ENCODE measurements at places on chromosomes 5 and 9.

GRCh38 chr9:5857928-5858327 lies 25.0 kb upstream of the ERMP1 start:
- no peak for DNase-seq

- no peak for DNase-seq
These were observed 2.9 kb downstream of the BARX1 start for GRCh38 chr9:93952119-93952783.

- DNase-seq, result no peak
These were observed 153.1 kb downstream of the GADD45G start for GRCh38 chr9:89757776-89758528.

- DNase-seq, result no peak
These were observed 55.4 kb downstream of the LHX2 start for GRCh38 chr9:124066783-124067577.

DNA sequence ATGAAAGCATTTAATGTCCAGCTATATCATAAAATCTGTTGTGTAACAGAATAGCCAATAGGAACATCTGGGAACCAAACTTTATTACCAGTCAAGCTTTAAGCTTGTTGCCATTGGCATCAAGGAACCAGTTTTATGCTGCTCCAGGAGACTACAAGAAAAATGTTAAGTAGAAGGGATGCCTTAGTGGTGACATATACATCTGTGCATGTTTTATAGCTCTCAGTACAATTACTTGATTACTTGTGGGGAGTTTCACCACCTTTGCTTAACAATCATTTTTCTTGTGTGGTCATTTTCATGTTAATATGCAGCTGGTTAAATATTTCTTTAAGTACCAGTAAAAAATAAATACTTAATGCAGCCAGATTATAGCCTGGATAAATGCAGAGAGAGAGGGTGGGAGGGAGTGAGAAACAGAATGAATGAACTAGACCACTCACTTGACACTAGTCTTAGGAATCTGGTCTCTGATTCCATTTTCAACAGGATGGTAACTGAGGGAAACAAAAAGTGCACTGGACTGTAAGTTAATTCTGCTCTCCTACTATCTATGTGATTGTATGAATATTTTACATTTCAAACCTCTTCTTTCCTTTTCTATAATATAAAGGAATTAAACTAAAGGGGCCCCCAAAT lies 35.7 kb upstream of the LURAP1L start:
- no peak for DNase-seq

GRCh38 chr5:136021016-136021405 lies 7.8 kb upstream of the TGFBI start:
- DNase-seq, result no peak

DNA sequence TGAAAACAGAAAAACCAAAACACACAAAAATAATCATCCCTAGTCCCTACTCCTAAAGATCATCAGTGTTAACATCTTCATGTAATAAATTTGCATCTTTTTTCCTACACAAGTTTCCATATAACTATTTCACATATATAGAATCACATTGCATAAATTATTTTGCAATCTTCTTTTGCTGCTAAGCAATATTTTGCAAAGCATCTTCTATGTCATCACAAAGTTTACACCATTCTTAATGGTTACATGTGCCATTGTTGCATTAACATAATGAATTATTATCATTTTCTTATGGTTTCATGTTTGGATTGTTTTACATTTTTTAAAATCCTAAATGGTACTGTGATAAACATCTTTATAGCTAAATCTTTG lies 17.8 kb downstream of the SH3TC2 start:
- no peak for DNase-seq

DNA sequence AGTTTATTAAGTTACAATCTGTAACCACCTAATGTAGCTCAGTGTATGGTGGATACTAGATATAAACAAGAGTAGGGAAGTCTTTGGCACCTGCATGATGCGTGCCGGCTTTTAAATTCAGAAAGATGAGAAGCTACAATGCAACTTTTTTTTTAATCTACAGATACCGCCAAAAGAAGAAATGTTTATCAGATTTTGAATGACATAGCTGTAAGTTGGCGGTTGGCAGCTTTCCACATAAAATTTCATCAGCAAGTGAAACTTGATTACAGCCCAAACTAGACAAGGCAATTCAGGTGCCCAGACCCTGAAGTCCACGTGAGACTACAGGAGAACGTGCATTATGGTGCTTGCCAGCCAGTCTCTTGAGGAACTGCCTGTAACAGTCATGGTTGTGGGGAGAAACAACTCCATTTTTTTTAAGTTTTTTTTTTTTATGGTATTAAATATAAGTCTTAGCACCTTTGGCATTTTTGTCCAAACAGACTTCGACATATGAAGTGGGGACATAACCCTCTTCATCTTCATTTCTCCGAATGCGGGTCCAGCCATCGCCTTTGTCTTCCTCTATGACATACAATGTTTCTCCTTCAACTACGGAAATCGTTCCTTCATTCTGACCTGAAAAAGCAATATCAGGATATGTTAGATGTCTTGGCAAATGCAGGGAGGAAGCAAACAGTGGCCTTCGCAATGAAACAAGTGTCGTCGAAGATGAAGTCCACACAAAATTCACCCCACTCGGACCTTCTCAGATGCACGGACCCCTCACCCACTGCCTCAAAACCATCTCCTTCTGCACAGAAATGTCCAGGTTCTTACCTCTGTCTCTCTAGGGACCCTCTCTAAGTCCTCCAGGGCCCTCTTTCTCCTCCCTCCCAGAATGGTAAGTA lies 60.4 kb downstream of the USP20 start:
- peak; percentile 74 for DNase-seq

DNA sequence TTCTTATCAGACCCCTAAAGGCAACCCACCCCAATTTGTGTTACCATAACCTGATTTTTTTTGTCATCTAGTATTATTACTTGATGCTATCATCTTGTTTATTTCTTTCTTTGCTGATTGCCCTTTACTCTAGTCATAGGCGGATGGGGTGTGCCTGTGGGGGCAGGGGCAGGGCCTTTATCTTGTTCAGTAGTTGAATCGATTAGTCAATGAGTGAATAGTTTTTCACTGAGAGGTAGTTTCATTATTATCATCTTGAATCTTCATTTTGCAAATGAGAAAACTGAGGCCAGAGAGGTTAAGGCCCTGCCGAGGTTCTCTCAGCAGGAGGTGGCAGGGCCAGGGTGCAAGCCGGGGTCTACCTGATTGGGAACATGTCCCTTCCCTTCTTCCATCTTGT lies 9.4 kb upstream of the GM2A start:
- no peak for DNase-seq

GRCh38 chr9:4678679-4679267 lies 596 bp upstream of the CDC37L1 start:
- DNase-seq, result no peak

DNA sequence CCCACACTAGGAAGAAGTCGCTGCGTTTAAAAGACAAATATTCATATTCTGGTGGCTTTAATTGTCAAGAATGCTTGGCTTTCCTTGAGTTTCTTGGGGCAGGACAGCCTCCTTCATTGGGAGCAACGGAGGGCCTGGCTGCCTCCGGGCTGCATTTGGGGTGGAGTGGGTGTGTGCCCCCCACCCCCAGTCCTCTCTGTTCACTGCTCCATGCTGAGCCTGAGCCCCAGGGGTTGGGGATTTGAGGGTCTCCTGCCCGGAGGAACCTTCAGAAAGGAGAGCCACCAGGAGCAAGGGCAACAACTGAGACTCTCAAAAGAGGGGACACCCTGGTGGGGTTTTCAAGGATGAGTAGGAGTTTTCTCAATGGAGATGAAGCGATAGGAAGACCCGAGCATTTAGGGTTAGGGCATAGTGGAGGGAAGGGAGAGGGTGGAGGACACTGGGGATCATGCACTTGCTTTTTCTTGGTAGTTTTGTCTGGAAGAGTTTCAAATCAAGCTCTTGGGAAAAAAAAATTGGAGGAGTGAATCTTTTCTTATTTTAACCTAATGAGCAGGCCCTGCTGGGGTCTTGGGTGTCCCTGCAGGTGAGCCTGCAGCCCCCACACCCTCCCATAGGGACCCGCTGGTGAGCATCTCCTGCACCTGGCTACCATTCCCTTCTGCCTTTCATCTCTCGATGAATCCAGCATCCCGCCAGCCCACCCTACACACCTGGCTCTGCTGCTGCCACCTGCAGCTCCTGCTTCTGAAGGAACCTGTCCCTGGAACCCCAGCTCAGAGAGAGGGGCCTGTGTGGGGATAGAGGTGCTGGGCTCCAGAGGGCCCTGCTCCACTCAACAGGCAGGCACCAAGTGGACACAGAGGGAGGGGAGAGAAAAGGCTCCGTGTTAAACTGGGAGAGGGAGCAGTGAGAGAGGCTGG lies 4.1 kb downstream of the SLC6A19 start:
- no peak for DNase-seq

Data from DND-41 (cell line).